H4 (cell line): ENCODE measurements at places on chromosomes 7 and 10. TPM values are rescaled to one million over a fixed set of nuclear protein-coding genes. Genes with fewer than 3 reads are reported as not detected.
A peak's percentile ranks its signal among the peaks of the same experiment; 100 is the strongest.

DNA sequence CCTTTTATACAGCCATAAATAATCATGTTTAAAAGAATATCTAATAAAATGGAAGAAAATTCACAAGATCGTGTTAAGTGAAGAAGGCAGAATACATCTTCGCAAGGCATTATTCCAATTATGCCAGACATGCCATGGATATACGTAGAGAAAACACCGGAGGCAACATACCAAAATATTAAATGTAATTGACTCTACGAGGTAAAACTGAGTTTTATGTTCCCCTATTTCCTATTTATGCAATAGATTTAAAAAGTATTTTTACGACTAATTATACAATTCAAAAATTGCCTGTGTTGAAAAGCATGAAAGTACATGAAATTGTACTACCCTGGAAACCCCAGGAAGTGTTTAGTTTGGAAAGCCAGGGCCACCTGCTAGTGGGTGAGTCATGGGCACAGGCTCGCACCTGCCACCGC, 936 bp upstream of the REPIN1 start:
- DNase-seq: no peak

- no peak for DNase-seq
These were observed 49.4 kb upstream of the DPYSL4 start for GRCh38 chr10:132137111-132138072.

FRMPD2 gene
- 0.02 TPM in 1 of 2 replicates, not detected in the other for total RNA-seq

GRCh38 chr10:123150986-123151736, 3.0 kb upstream of the BUB3 start:
- DNase-seq: no peak

TRPV6 gene
- not detected in 2 replicates for total RNA-seq

DNA sequence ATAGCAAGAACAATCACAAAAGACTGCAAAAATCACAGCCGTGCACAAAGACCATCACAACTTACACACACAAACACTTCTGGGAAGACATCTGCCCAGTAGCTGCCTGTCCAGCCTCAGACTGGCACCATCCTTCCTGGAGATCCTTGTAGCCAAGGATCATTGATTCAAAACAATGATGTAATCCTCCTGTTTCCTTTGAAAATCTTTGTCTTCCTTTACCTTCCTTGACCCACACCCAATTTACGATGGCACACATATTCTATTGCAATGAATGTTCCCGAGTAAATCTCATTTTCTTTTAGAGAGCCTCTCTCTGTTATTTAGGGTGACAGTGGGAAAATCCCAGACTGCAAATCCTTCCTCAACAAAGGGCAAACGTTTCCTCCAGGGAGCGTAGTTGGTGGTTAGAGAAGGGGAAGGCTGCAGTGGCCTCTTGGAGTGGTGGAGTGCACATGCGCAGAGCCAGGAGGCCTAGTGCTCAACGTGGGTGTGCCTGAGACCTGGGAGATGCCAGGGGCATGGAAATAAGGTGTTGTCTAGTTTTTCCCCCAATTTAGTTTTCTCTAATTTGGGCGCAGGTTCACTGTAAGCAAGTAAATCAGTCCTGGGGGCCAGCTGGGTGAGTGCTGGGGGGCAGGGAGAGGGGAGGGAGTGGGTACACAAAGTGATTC, 3.1 kb upstream of the INPP5A start:
- DNase-seq: no peak

GRCh38 chr10:79070606-79071395, 2.0 kb downstream of the ZMIZ1 start:
- peak; percentile 84 for DNase-seq

C1QL3 gene
- total RNA-seq: not detected in 2 replicates

DNA sequence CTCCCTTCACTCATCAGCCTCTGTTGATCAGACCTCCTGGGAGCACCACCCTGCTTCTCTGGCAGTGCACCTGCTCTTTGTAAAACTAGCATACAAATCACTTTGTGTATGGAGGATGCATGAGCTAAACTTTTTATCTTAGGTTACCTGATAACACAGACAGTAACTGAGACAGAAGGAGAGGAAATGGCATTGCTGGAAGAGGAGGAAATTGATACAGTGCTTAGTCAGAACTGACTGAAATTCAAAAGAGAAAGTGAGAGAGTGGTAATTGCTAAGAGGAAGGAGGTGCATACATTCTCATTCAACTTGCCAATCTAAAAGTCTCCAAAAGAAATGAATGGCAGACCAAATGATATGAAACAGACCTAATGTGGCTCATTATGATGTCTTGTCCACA, 1120.7 kb downstream of the GATA3 start:
- DNase-seq: no peak

GRCh38 chr7:39637963-39638485, 14.7 kb downstream of the RALA start:
- no peak for DNase-seq

WNT8B gene
- not detected in 2 replicates for total RNA-seq
